ENCODE measurements at places on chromosomes 12 and 14.

- DNase-seq: no peak
Observed at GRCh38 chr14:27739657-27740156, 1026.9 kb upstream of the FOXG1 start.

DNA sequence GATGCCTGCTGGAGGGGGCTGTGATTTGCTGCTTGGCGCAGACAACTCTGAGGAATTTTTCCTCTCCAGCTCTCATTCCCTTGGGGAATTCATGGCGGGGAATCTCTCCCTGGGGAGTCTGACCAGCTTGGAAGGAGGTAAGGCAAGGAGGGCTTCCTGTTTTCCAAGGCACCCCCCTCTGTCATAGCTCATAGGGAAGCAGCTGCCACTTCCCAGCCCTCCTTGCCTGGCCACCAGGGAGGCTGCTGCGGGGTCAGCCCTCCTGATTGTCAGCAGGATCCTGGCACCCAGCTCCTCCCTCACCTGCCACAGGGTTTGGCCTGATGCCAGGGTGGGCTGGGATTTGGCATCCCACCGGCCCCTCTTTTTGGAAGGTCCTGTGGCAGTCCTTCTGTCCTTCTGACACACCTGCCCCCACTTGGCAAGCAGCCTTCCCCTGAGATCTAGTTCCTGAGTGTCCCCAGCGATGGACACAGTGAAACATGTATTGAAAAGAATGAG lies 74.9 kb downstream of the TSPAN9 start:
- DNase-seq: no peak

DNA sequence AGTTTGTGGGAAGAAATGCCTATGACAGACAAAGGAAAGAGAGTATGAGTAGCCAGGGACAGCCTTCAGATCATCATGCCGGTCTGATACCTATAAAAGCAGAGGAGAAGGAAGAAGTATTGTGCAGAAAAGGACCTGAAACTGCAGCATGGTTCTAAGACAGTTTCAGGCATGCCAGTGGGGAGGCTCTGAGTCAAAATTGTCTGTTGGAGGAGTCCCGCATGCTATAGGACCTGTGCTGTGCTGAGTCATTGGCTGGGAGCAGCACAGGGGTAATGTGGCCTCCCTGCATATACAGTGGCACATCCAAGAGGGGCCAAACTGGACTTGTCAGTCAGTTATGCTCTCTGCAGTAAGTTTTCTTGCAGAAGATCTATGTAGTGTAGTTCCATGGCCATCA lies 40.7 kb downstream of the NEUROD4 start:
- DNase-seq: no peak

DNA sequence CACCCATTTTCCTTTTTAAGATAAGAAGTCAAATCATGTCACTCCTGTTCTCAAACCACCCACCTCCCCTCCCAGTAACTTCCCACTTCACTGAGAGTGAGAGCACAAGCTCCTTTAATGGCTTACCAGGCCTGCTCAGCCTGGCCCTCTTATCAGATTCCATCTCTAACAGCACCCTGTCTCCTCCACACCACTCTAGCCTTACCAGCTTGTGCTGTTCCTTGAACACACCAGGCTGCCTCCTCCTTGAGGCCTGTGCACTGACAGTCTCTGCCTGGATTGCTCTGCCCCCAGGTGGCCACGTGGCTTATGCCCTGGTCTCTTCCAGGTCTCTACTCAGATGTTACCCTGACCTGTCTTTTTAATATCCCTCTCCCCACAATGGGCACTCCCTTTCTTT lies 40.1 kb upstream of the EVL start:
- DNase-seq: no peak

- no peak for DNase-seq
Observed at GRCh38 chr12:113021500-113021899, 35.0 kb upstream of the DTX1 start.

GRCh38 chr14:20194101-20194500 lies 3.4 kb downstream of the OR11G2 start:
- DNase-seq: no peak

- no peak for DNase-seq
Observed at GRCh38 chr12:115988212-115988611, 289.3 kb downstream of the MED13L start.

GRCh38 chr14:71203306-71203705 lies 296.0 kb downstream of the PCNX1 start:
- no peak for DNase-seq

DNA sequence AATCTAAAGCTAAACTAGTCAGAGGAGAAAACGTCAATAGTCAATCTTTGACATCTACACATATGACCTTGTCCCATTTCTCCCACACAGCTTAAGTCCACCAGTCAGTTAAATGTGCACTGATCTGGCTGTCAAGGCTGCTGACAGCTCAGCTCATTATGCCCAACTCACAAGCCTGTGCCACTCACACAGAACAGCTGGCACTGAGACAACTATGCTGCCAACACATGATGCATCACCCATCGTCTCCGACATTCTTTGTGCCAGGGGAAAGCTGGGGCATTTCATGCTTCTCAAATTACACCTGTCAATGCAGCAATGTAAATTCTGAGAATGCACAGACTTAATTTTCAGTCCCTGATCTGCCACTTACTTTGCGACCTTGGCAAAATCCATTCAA lies 25.3 kb downstream of the GNS start:
- DNase-seq: no peak

GRCh38 chr14:52267501-52268278 lies at the start of gene PTGDR:
PTGDR (plus strand) TSS chr14:52267698; CDS start chr14:52267815, 117 bp downstream.
- no peak for DNase-seq

- DNase-seq: no peak
Observed at GRCh38 chr14:55921511-55921910, 196.7 kb upstream of the PELI2 start.

Measured in NCI-H2081 treated with DMSO at 0.1 percent for 48 hours (cell line).